ENCODE measurements at places on chromosomes 7 and 10.
A peak's percentile ranks its signal among the peaks of the same experiment; 100 is the strongest.

GRCh38 chr10:46294641-46295220, 7.9 kb downstream of the ANTXRL start:
- peak; percentile 22 for DNase-seq

DNA sequence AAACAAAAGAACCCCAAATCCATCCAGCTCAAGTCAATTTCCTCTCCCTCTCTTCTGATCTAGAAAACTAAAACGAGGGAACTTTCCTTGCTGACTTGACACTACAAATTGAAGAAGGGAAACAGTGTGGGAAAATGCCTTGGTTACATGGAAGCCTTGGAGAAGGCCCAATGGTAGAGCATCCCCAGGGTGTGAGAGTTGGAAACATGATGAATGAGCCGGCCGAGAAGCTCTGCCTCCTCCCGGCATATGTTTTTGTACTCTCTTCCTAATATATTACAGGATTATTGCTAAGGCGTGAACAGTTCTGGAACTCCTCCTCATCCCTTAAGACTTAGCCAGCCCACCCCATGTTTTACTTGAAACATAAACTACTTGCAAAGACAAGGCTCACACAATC, 618.2 kb upstream of the MGMT start:
- DNase-seq, result peak; percentile 84

- no peak for DNase-seq
These were observed 57.0 kb downstream of the BRAF start for GRCh38 chr7:140867467-140868462.

DNA sequence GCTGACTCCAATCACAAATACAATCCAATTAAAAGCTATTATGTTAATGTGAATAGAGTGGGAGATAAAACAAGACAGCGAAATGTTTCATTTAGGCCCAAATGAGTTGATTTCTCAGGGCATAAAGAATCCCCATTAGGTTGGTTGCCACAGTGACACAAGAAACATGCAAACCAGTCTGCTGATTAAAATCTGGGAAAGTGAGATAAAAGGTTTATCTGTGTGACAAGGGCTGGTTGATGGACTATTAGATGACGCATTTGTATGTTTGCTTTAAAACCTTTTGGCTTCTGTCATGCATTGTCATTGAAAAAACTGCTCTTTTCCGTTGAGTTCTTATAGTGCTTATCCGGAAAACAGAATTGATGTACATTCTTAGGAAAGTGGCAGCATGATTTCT, 658.2 kb downstream of the GATA3 start:
- no peak for DNase-seq

GRCh38 chr7:16051561-16052255, 365.2 kb upstream of the MEOX2 start:
- no peak for DNase-seq

DNA sequence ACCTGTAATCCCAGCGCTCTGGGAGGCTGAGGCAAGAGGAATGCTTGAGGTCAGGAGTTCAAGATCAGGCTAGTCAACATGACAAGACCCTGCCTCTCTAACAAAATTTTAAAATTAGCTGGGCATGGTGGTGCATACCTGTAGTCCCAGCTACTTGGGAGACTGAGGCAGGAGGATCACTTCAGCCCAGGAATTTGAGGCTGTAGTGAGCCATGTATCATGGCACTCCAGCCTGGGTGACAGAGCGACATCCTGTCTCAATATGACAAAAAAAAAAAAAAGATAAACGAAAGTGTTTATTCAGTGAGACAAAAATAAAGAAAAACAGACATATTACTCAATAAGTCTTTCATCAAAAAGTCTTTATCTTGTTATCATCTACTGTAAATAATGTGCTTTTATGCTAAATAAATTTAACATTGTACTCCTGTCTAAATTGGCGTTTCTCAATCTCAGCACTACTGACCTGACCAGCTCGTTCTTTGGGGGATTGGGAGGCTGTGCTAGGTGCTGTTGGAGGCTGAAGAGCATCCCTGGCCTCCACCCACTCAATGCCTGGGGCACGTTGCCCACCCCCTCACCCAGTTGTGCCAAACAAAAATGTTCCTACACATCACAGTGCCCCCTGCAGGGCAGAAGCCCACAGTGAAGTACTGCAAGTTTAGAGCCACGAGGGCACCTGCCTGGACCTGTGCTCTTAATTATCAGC, 57.7 kb downstream of the NCAPG2 start:
- no peak for DNase-seq

DNA sequence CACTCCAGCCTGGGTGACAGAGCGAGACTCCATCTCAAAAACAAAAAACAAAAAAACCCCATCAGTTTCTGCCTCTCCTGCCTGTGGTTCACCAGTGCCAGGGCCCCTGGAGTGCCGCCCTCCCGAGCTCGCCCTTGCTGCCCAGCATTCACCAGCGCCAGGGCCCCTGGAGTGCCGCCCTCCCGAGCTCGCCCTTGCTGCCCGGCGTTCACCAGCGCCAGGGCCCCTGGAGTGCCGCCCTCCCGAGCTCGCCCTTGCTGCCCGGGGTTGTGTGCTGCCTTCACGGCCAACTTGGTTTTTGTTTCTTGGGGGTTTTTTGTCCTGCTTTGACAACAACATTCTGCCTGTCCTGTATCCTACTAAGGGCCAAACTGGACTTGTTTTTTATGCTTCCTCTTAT, 13.2 kb upstream of the GET4 start:
- DNase-seq, result no peak

DNA sequence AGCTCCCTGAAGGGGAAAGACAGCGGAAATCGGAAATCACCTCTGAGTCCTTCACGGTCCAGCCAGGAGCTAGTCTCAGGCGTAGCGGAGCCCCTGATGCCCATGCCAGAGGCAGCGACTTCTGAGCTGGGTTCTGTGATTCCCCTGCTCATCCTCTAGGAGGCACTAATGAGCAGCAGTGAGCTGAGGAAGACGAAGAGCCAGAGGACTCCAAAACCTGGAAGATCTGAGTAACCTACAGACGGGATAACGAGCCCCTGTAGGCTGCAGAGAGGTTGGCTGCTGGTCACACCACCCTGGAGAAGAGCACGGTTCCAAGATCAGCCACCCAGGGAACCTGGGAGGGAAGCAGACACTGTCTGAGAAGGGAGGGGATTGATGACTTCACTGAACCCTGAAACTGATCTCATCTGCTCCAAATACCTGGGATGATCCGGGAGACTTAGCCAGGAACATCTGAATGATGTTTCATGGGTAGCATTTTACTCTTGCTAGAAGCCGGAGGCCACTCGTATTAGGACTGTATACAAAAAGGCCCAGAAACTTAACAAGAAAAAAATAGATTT, 304.1 kb downstream of the PAXIP1 start:
- DNase-seq, result no peak

- no peak for DNase-seq
These were observed 36.2 kb upstream of the USP6NL start for GRCh38 chr10:11647676-11648075.

GRCh38 chr10:6059506-6059905, 2.7 kb downstream of the IL2RA start:
- DNase-seq, result no peak

GRCh38 chr7:141986923-141987322, 8.8 kb upstream of the MGAM start:
- DNase-seq, result no peak

DNA sequence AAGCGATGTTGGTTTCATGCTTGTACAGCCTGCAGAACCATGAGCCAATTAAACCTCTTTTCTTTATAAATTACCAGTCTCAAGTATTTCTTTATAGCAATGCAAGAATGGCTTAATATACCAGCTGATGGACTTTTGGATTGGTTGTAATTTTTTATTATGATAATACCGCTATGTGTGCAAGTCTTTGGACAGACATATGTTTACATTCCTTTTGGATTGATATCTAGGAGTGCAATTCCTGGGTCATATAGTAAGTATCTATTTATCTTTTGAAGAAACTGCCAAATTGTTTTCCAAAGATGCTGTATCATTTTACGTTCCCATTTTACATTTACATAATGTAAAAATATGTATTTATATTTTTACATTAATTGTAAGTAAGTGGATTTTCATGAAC, 81.2 kb upstream of the PIP4K2A start:
- DNase-seq, result no peak

DNA sequence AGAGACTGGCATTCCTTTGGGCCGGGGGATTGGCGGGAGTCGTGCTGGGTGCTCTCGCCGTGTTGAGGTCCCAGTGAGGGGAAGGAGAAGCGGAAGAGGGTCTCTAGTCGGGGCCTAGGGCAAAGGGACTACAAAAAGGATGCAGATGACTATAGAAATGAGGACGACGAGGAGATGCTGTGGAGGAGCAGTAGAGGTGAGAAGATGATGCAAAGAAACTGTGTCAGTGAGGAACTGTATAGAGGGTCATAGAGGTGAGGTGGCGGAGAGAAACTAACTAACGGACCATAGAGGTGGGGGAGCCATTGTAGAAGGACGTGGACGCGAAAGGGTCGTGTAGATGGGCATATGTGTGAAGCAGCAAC, 324 bp downstream of the TWNK start:
- DNase-seq, result no peak

- no peak for DNase-seq
These were observed 18.0 kb downstream of the MACC1 start for GRCh38 chr7:20199015-20199737.

DNA sequence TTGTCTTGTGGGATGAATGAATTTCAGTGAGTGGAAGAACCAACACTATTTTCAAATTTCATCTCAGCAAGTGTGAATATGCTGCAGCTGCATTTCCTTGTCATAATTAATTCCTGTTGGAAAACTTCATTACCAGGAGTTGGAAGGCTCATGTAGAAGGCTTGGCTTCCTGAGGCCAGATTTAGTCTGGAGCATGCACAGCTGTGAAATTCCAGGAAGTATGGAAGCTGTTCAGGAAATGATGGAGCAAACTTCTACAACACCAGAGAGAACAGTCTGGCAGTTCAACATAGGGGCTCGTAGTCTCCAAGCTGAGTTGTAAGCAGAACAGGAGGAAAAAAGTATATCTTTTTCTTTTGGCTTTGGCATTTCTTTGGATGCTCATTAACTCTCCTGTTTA, 1439.9 kb upstream of the CELF2 start:
- DNase-seq, result no peak

DNA sequence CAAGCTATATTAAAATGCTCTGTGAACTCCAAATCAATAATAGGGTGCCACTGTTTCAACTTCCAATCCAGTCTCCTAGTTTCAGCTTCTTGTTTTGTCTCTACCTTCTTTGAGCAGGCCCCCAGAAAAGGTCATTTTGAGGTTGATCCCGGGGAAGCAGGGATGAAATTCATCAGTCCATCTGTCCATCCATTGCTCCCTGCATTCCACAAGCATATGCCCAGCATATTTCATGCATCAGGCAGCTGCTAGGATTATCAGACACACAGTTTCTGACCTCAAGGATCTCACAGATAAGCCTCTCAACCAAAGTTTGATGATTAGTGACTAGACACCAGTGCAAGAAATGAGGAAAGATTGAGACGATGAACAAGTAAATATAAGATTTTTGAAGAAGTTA, 186.6 kb upstream of the PDE1C start:
- no peak for DNase-seq

GRCh38 chr10:68046642-68047041, 28.4 kb downstream of the HERC4 start:
- DNase-seq, result no peak

- no peak for DNase-seq
These were observed 29.4 kb upstream of the TNRC18 start for GRCh38 chr7:5452937-5453540.

DNA sequence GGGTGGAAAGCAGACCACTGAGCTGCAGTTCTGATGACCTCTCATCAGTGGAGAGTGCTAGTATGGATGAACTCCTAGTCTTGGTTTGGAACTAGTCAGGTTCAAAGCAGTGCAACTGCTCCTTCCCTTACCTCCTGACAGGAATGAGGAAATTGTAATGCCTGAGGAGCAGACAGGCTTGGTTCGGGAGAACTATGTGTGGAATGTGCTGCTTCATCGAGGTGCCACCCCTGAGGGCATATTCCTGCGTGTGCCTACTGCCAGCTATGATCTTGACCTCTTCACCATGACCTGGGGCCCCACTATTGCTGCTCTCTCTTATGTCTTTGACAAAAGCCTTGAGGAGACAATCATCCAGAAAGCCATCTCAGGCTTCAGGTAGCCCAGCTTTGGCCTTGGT, 27.4 kb upstream of the NFKB2 start:
- no peak for DNase-seq

DNA sequence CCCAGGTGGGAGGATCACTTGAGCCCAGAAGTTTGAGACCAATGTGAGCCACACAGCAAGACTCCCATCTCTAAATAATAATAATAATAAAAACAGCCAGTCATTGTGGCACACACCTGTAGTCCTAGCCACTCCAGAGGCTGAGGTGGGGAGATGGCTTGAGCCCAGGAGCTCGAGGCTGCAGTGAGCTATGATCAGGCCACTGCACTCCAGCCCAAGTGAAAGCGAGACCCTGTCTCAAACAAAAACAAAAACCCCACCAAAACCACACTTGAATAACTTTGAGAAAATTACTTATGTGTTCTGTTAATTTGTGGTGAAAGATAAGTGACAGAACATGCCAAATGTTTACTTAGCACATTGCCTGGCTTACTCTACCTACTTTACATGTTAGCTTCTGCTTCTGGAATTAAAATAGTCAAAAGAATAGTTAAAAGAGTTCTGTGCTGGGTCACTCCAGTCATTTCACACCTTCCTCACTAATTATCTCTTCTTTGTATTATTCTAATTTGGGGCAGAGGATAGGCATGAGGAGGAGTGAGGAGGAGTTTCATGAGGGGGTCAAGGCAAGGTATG, 9.8 kb downstream of the TMEM60 start:
- DNase-seq, result no peak

- no peak for DNase-seq
These were observed 14.2 kb upstream of the HPS1 start for GRCh38 chr10:98460837-98461499.

DNA sequence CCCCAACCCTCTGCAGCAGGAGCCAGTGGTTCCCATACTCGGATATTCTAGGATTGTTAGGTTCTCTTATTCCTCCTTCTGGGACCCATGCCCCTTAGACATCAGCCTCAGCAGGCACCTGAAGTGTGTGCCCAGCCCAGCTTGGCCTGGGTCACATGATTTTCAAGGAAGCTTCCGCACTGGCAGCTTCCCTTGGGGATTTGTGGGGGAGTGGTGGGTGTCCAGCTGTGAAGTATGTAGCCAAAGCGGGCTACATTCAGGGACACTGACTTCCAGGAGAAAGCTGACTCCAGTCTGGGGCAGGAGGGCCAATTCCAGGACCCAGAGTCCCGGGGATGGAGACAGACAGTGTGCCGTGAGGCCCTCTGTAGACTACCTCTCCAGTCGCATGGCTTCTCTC, 1.3 kb downstream of the LDB1 start:
- DNase-seq, result no peak

GRCh38 chr7:101542527-101543241, 86.4 kb downstream of the MYL10 start:
- DNase-seq, result peak; percentile 83

- no peak for DNase-seq
These were observed 26.3 kb downstream of the LGI1 start for GRCh38 chr10:93784059-93784458.

- DNase-seq, result no peak
These were observed 69.2 kb downstream of the DNAJC1 start for GRCh38 chr10:21934307-21934706.

GRCh38 chr7:157898802-157899505, 562.1 kb downstream of the DNAJB6 start:
- DNase-seq, result peak; percentile 2
